Stimulated activated naive CD4-positive, alpha-beta T cell (primary cell): ENCODE measurements at places on chromosomes 11 and 22.

DNA sequence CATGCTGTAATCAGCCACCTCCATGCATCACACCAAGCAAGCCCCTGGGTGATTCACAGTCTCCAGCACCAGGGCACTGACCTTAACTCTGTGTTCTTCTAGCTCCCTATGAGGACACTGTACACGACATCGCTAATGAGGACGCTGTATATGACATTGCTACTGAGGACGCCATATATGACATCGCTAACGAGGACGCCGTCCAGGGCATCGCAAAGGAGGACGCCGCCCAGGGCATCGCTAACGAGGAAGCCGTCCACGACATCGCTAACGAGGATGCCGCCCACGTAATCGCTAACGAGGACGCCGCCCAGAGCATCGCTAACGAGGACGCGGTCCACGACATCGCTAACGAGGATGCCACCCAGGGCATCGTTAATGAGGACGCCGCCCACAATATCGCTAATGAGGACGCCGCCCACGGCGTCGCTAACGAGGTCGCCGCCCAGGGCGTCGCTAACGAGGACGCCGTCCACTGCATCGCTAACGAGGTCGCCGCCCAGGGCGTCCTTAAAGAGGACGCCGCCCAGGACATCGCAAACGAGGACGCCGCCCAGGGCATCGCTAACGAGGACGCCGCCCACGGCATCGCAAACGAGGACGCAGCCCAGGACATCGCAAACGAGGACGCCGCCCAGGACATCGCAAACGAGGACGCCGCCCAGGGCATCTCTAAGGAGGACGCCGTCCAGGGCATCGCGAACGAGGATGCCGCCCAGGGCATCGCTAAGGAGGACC, 34.5 kb upstream of the DGCR6L start:
- no peak for DNase-seq

DNA sequence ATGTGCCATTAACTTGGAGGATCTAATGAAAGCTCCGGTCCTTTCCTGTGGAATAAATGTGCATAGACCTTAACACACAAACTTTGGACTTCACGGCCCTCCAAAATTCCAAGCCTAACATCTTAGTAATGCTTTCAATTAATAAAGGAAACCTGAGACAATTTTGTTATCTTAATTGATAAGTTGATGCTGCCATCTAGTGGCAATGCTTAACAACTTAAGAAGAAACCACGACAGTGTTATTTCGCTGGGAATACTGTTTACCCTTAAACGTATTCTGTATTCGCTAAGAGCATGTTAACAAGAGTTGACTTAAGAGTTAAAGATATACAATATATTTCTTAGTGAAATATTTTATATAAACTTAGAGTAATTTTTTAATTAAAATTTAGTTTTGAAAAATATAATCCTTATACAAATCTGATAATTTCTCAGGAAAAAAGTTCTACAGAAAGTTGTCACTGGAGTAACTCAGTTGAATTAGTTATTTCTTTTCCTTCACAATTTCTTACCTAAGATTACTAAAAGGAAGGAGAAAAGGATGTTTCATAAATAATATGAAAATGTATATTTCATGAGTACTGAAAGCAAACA, 35.0 kb upstream of the OR9G4 start:
- no peak for DNase-seq

- no peak for DNase-seq
Observed at GRCh38 chr11:132898021-132898420, 634.3 kb downstream of the OPCML start.

DNA sequence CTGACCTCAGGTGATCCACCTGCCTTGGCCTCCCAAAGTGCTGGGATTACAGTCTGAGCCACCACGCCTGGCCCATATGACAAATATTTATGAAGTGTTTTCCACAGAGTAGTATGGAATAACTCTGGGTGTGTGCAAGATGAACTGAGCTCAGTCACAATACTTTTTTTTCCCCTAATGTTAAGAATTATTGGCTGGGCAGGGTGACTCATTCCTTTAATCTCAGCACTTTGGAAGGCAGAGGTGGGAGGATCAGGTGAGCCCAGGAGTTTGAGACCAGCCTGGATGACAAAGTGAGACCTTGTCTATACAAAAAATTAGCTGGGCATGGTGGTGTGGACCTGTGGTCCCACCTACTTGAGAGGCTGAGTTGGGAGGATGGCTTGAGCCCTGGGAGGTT, 6.4 kb downstream of the PTPRJ start:
- DNase-seq, result no peak

- DNase-seq, result peak; percentile 6
Observed at GRCh38 chr11:86637988-86638387, 34.4 kb downstream of the ME3 start.

GRCh38 chr22:44218071-44218470, 37.3 kb downstream of the PARVG start:
- DNase-seq, result no peak

DNA sequence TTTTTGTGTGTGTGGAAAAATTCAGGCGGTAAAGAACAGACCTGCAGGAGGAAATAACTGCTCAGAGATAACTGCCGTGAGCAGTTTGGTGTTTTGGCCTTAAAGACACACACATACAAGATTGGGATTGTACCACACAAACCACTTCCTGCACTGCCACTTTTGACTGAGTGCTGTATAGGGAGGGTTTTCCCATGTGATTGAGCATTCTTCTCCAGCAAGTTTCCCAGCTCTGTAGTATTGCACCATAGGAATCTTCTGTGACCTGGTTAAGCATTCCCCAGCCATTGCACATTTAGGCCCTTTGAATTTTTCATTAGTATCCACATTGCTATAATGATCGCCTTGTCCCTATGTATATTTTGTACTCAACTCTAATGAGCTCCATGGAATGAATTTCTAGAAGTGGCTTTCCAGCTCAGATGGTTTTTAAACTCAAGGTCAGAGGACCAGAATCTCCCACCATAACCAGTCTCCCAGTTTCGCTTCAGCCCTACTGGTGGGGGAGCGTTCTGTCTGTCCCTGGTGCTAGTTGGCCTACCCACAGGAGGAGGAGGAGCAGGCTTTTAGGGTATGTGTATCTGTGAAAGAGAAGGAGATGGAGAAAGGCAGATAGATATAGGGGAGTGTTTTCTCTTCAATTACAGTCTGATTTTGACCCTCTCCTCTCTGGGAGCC, 9.3 kb downstream of the CD82 start:
- no peak for DNase-seq

GRCh38 chr22:37746366-37747079, 49.7 kb downstream of the TRIOBP start:
- no peak for DNase-seq

GRCh38 chr11:72111300-72112142, 974 bp downstream of the ANAPC15 start:
- no peak for DNase-seq

GRCh38 chr11:126456783-126457542, 101.5 kb downstream of the ST3GAL4 start:
- no peak for DNase-seq

DNA sequence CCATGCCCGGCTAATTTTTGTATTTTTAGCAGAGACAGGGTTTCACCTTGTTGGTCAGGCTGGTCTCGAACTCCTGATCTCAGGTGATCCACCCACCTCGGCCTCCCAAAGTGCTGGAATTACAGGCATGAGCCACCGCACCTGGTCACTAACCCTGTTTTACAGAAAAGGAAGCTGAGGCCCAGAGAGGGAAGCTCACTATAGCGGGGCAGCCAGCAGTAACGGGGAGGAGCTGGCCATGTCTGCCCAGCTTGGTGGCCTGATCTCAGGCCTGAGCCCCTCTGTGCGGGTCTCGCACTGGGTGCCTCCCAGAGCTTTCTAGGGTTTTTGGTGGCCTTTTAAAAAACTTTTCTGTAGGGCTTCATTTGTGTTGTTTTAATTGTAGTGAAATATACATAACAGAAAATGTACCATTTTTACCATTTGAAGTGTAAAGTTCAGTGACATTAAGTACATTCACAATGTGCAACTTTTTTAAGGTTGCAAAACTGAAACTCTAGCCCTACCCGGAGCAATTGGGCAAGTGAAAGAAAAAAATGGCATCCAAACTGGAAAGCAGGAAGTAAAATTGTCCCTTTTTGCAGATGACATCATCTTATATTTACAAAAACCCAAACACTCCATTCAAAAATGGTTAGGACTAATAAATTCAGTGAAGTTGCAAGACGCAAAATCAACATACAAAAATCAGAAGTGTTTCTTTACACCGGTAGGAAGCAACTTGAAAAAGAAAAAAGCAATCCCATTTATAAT, 14.5 kb upstream of the CYTH4 start:
- no peak for DNase-seq

DNA sequence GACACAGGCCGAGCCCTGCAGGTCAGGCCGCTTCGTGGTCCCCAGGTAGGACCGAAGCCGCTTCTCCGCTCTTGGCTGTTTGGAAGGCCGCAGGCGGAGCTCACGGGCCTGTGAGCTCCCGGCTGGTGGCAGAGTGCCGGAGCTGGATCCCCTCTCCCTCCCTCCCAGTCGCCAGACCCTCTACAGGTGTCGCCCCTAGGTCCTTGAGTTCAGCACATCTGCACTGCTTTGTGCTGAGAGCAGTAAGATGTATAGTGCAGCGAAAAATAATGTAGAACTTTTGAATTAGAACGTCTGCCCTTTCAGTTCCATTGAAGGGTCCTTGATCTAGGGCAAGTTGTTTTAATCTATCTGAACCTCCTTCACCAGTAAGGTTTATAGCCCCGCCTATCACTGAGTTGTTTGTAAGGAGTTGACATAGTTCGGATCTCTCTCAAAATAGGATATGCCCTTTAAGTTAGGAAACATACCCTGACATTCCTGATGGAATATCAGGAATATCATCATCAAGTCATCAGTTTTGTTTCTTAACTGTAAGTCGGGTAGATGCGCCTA, 419 bp downstream of the ANKRD49 start:
- DNase-seq, result no peak

GRCh38 chr11:35798423-35798822, 135.8 kb downstream of the TRIM44 start:
- no peak for DNase-seq

DNA sequence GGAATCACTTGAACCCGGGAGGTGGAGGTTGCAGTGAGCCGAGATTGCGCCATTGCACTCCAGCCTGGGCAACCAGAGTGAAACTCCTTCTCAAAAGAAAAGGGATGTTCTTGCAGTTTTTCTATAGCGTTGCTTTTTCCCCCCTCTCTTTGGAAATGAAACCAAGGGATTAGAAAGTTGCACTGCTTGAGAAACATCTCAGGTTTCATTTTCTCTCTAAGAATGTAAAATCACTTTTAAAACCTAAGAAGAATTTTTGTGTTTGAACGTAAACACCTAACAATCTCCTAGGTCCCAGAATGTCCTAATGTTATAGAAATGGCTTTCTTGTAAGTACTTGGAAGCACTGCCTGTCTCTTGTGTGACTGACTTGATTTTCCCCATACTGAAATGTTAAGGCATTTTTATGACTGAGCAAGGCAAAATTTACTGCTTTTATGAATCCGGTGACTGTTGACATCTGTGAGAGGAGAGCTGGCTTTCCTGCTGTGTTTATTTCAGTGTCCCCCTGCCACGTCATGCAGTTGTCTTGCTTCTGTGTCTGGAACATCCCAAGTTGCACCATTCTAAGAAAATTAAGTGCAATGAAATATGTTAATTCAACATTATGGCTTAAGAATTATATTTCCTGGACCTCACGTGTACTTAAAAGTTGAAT, 37.7 kb downstream of the NF2 start:
- DNase-seq, result no peak

GRCh38 chr11:63839508-63840355, 822 bp downstream of the MARK2 start:
- DNase-seq, result peak; percentile 16

GRCh38 chr22:24338726-24339451, 68.3 kb downstream of the SPECC1L start:
- DNase-seq, result no peak

GRCh38 chr11:45683271-45684058, 18.0 kb upstream of the CHST1 start:
- DNase-seq, result no peak

DNA sequence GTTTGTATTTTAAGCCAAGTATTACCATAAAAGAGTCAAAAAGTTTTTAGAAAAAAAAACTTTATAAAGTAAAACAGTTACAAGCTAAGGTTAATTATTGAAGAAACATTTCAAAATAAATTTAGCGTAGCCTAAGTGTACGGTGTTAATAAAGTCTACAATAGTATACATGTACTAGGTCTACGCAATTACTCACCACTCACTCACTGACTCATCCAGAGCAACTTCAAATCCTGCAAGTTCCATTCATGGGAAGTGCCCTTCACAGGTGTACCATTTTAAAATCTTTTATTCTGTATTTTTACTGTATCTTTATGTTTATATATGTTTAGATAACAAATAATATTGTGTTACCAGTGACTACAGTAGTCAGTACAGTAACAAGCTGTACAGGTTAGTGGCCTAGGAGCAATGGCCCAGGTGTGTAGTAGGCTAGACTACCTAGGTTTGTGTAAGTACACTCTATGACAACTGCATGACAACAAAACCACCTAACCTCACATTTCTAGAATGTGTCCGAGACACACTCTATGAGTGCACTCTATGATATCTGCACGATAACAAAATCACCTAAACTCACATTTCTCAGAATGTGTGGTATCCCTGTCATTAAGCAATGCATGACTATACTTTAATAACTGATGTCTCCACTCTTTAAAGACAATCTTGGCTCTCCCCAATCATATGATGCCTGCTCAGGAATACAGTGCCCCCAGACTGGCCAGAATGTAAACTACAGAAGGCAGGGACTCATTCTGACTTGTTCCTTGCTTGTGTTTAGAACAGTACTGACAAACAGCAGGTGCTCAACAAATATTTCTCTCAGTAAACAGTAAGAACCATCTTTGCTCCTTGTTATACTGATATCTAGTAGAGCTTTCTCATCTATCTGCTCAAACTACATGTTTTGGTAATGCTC, 21.2 kb downstream of the KMT5B start:
- DNase-seq, result no peak

DNA sequence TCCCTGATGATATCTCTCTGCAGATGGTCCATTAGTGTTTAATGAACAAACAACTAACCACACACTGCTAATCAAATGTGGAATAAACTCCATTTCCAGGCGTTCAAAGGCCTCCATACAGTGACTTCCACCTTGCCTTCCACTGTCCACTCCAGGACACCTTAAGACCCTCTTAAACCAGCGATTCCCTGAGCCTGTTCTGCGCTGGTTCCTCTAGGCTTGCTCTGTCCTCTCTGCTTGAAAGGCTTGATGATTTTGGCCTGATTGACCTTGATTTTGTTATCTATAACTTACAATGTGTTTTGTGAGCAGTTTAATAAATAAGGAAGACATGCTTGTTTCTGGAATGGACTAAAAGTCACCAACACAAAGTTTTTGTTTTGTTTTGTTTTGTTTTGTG, 12.0 kb downstream of the OVCH2 start:
- no peak for DNase-seq

DNA sequence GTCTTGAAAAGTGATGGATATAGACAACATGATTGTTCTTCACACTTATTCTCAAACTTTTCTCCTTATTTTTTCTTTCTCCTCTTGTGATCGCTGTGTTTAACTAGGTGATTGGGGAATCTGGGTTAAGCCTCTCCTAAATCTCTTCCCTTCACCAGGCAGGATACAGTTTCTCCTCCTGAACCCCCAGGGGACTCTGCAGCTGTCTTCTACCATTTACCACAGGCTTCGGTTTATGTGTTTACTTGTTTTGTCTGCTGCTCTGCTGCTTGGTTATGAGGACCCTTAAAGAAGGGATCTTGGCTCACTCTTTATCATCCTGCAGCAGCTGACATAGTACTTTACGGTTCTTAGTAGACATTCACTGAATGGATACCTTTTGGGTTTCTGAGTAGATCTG, 124.2 kb downstream of the NCAM1 start:
- DNase-seq, result no peak
